ENCODE measurements at places on chromosomes 6 and 20.

DNA sequence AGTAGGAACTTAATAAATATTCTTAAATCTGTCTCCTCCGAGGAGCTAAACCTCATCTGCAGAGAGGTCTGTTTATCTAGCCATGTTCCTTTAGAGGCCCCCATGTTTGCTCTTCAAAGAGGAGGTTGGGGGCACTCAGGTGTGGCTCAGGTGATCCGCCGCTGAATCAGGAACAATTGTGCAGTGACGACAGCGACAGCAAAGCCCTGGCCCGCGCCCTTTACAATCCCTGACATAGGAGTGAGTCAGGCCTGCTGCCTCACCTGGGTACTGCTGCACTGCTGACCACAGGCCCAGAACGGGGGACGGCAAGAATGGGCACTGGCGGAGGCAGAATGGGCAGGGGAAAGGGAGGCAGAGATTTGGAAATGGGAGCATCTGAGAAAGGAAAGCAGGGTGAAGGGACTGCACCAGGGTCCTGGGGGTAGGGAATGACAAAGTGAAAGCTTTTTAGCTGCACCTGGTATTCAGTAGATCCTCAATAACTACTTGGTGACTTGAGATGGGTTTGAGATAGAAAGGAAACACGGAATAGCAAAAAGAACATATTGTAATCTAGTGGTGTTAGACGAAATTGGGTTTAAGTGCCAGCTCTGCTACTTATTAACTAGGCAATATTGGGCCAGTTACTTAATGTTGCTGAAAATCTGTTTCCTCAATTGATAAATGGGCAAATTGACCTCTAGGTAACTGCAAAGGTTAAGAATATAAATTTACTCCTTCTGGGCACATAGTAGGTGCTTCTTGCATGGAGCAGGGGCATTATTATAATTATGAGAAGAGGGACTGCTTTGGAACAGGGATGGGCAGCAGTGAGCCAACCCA lies 5.4 kb upstream of the IER3 start:
- DNase-seq, result no peak

GRCh38 chr20:39853050-39853449 lies 836.0 kb downstream of the MAFB start:
- no peak for DNase-seq

DNA sequence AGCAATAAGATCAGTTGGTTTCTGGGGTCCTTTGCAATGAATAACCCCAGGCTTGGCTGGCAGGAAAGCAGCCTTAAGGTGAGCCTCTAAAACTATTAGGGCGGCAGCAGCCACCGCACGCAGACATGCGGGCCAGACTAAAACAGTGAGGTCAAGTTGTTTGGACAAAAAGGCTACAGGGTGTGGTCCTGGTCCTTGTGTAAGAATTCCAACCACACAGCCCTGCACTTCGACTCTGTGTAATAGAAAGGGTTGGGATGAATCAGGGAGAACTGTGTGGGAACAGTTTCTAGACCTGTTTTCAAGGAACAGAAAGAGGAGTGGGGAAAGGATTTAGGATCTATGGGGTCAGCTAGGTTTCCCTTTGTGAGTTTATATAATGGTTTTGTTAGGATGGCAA lies 237.6 kb downstream of the SMOC2 start:
- no peak for DNase-seq

GRCh38 chr20:23721962-23722361 lies 28.8 kb downstream of the CST1 start:
- DNase-seq, result no peak

- DNase-seq, result no peak
Observed at GRCh38 chr20:63743210-63743970, 3.8 kb downstream of the SLC2A4RG start.

DNA sequence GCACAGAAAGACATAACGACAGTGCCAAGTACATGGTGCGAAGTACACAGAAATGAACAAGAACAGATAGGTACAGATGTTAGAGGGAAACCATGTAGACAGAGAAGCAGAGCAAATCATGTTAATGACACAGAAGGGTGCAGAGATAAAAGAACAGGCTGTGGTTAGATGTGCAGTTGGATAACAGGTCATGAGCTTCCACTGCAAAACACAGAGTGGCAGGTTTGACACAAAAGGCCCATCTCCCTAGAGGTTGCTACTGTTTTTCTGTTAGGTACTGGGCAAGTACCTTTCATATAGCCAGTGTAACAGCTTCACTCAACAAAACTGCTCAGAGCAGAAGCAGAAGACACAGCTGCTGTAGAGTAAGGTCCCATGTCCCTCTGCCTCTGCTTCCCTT lies 84.6 kb downstream of the AK9 start:
- DNase-seq, result peak; percentile 13

DNA sequence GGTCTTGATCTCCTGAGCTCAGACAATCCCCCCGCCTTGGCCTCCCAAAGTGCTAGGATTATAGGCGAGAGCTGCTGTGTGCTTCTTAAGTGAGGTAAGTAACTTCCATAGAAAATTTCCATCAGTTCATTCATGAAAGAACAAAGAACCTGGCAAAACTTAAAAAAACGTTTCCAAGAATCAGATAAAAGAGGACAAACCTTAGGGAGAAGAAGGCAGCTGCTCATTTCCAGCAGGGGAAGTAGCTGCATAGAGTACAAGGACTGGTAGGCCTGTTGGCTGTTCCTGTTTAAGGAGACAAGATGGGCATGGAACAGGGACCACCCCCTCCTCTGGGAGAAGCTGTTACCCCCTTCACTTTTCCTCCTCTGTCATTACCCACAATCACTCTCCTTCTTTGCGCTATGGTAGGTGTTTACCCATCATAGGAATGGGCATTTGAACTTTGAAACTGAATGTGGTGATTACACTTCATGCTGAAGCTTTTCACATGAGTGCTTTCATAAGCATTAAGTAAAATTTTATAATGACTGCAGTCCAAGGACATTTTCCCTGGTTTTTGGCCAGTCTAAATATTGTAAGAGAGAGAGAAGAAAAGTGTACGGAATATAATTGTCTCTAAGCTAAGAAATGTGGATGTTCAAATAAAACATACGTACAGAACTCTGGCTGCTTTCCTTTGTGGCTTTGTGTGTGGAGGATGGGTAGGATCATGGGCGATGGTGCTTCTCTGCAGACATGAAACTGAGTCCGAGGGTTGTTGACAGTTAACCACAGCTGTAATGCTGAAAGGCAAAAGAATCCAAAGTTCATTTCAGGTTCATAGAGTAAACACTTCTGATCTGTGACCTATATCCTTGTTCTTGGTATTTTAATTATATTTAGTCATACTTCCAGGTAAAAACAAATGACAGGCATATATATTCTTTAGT lies 56.4 kb downstream of the CCN2 start:
- DNase-seq, result no peak

DNA sequence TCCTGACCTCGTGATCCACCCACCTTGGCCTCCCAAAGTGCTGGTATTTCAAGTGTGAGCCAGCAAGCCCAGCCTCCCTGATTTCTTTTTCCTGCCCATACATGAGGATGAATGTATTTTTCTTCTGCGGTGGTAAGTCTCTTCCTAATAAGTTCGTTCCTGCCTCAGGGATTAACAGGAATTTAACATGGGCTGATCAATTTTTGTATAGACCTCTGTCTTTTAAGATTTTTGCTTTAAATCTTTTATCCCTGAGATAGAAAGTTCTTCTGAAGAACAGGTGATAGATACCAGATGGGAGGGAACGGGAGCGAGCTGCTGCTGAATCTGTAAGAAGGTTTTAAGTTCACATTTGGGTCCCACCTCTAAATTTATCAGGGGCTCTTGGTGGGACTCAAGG lies 7.0 kb upstream of the ZNFX1 start:
- no peak for DNase-seq

GRCh38 chr6:121033091-121033490 lies 301.2 kb downstream of the TBC1D32 start:
- DNase-seq, result no peak

- no peak for DNase-seq
Observed at GRCh38 chr6:51959744-51960383, 127.5 kb downstream of the PKHD1 start.

DNA sequence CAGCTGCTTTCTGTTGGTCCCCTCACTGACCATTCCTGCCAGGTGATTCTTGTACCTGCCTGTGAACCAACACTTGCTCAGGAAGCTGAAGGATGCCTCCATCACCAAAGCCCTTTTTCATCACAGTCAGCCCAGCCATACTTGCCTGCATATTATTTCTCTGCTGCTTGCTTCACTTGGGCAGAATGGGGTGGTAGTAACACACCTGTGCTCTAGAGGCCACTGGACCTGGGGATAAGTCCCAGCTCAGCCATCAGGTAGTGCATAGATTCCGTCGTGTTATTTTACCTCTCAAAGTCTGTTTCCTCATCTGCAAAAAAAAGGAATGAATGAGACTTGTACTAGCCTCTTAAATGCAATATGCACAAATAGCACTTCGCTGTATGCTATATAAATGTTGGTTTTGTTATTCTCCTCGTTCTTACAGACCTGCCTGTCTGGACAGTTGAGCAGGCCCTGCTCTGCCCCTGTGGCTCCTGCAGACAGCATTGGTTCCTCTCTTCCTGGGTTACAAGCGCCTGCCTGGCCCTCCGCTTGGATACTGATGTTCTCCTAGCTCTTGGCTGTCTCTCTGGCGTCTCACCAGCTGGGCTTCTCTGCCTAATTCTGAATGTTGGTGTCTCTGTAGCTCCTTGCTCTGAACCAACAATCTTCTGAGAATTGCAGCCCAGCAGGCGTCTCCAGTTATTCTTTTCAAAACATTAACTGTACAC lies 151.8 kb downstream of the UNC5CL start:
- no peak for DNase-seq

GRCh38 chr20:21219686-21220085 lies 83.4 kb upstream of the XRN2 start:
- DNase-seq, result no peak

- peak; percentile 36 for DNase-seq
Observed at GRCh38 chr6:149032599-149033405, 284.7 kb upstream of the TAB2 start.

DNA sequence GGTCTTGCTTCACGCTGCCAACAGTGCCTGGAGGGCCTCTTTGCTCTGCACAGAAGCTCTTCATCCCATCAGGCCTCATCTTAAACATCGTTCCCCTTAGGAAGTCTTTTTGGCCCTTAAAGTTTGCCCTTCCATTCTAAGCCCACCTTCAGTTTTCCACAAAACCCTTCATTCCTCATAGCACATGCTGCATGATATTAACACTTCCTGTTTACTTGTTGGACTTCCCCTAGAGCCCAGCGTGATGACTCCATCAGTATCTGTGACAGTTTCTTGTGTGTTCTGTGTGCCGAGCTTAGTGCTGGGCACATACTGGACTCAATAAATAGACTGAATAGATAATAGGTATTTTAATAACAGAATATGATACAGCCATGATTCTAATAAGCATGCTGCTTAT lies 2.2 kb downstream of the NT5DC1 start:
- no peak for DNase-seq

- DNase-seq, result peak; percentile 19
Observed at GRCh38 chr20:57748601-57749130, 38.9 kb upstream of the PMEPA1 start.

DNA sequence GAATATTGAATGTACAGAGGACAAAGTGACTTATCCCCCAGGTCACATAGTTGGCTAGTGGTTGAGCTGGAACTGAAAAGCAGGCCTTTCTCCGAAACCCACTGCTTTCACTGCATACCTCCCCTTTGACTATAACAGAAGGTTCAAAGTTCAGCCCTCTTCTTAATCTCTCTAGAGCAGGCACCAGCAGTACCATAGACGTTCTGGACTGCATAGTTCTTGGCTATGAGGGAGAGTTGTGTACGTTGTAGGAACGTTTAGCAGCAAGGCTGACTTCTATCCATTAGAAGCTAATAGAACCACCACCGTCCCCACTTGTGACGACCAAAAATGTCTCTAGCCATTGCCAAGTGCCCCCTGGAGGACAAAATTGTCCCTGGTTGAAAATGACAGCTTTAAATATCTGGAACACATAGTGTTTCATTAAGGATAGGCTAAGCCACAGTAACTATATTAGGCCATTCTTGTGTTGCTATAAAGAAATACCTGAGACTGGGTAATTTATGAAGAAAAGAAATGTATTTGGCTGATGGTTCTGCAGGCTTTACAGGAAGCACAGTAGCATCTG lies 123.8 kb upstream of the MTHFD1L start:
- DNase-seq, result no peak

DNA sequence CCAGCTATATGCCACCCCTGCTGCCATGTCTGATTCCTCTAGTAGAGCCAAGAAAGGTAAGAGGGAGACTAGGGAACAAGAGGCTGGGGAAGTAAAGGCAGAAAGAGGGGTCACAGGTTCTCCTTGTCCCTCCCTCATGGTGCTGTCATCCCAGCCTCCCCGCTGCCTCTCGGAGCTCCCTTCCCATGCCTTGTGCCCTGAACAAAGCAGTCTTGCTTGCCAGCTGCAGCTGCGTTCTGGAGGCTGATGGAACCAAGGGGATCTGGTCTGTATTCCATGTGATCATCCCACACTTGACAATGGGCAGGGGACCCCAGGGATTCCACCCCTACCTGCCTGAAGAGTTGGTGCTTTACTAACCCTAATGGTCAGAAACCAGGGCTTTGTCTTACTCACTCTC lies 61.4 kb downstream of the DAAM2 start:
- DNase-seq, result no peak

GRCh38 chr6:130537447-130537846 lies 171.6 kb downstream of the TMEM200A start:
- no peak for DNase-seq

DNA sequence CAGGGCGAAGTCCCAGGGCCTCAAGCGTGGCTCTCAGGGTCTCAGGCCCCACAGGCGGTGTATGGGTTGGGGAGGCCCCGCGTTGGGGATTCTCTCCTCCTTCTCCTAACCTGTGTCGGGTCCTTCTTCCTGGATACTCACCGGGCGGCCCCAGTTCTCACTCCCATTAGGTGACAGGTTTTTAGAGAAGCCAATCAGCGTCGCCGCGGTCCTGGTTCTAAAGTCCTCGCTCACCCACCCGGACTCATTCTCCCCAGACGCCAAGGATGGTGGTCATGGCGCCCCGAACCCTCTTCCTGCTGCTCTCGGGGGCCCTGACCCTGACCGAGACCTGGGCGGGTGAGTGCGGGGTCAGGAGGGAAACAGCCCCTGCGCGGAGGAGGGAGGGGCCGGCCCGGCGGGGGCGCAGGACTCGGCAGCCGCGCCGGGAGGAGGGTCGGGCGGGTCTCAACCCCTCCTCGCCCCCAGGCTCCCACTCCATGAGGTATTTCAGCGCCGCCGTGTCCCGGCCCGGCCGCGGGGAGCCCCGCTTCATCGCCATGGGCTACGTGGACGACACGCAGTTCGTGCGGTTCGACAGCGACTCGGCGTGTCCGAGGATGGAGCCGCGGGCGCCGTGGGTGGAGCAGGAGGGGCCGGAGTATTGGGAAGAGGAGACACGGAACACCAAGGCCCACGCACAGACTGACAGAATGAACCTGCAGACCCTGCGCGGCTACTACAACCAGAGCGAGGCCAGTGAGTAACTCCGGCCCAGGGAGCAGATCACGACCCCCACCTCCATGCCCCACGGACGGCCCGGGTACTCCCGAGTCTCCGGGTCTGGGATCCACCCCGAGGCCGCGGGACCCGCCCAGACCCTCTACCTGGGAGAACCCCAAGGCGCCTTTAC lies at the start of gene HLA-G:
TSS of gene HLA-G (plus strand) at position 247 of the 892 bp plus-strand sequence. CDS start at position 267, 20 bp downstream.
- DNase-seq, result no peak

GRCh38 chr6:142773324-142773723 lies 171.7 kb downstream of the HIVEP2 start:
- no peak for DNase-seq

- no peak for DNase-seq
Observed at GRCh38 chr6:63278916-63279315, 40.9 kb downstream of the LGSN start.
